HuH-7 (cell line): ENCODE measurements at places on chromosomes 16 and 17.

GRCh38 chr16:83100679-83101078 is 473.9 kb downstream of the CDH13 start:
- no peak for DNase-seq

GRCh38 chr16:54164789-54165173 is 121.8 kb downstream of the IRX3 start:
- DNase-seq = no peak

GRCh38 chr17:7111784-7112509 is 2.7 kb downstream of the ASGR2 start:
- DNase-seq = no peak

GRCh38 chr16:86457501-86458148 is 52.7 kb upstream of the FOXF1 start:
- no peak for DNase-seq

DNA sequence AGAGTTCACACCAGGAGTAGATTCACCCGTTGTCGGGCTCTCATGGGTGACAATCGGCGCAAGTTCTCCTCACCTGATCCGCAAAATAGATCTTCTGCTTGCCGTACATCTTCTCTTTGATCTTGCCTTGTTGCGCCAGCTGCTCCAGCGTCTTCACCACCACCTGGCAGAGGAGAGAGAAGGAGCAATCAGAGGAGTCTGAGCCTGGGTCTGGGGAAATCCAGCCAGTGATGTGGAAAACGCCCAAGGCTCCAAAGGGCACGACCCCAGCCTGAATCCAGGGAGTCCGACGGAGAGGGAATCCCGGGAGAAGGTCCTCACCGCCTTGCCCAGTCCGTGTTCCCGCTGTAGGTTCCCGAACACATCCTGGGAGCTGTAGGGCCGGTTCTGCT is 393 bp downstream of the PSMC3IP start:
- no peak for DNase-seq

GRCh38 chr17:72145962-72146361 is 25.1 kb downstream of the SOX9 start:
- DNase-seq = no peak
